Smooth muscle cell of the umbilical artery (primary cell): ENCODE measurements at places on chromosomes 5 and 9. TPM values are rescaled to one million over a fixed set of nuclear protein-coding genes. Genes with fewer than 3 reads are reported as not detected.

GCNT1 gene
- total RNA-seq: 27.3 and 38.4 TPM in 2 replicates

BTNL3 gene
- not detected in 2 replicates for total RNA-seq

ARID3C gene
- 0.18 TPM in 1 of 2 replicates, not detected in the other for total RNA-seq

RRAGA gene
- 46.3 and 51.2 TPM in 2 replicates for total RNA-seq

TMEM252 gene
- not detected in 2 replicates for total RNA-seq

NUTM2G gene
- not detected in 2 replicates for total RNA-seq
